Brain (organoid and tissue), 16 donors: ENCODE measurements at places on chromosomes 1 and 21. TPM values are rescaled to one million over a fixed set of nuclear protein-coding genes. Genes with fewer than 3 reads are reported as not detected.

GRCh38 chr1:60402216-60402615, 328.6 kb upstream of the C1orf87 start:
- DNase-seq, result peak; percentile 30

GRCh38 chr1:185267301-185267700, 49.7 kb downstream of the IVNS1ABP start:
- DNase-seq, result no peak

- DNase-seq, result peak; percentile 53
Observed at GRCh38 chr1:40799351-40799867, 15.8 kb downstream of the KCNQ4 start.

GRCh38 chr1:225778337-225778669, 677 bp downstream of the SRP9 start:
- DNase-seq, result no peak

DNA sequence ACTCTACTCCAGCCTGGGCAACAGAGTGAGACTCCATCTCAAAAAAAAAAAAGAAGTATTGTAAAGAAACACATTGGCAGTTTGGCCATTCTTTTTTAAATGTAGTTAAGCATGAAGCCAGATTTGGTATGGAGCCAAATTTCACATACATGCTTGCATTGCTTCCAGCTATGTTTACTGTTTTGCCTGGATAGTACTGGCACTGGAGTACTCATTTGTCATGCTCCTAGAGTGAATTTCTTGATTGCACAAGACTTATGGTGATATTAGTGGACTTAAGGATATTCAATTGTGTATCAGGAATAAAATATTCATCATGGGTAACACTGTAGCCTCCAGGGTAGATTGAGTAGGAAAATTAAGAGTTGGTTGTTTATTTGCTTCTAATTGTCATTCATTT, 24.5 kb upstream of the SLC9A1 start:
- DNase-seq, result no peak

GRCh38 chr1:206082831-206083695, 30.1 kb downstream of the RHEX start:
- no peak for DNase-seq

GRCh38 chr1:206059355-206059915, 6.5 kb downstream of the RHEX start:
- DNase-seq, result no peak

- no peak for DNase-seq
Observed at GRCh38 chr1:97297611-97298010, 576.0 kb downstream of the PTBP2 start.

DNA sequence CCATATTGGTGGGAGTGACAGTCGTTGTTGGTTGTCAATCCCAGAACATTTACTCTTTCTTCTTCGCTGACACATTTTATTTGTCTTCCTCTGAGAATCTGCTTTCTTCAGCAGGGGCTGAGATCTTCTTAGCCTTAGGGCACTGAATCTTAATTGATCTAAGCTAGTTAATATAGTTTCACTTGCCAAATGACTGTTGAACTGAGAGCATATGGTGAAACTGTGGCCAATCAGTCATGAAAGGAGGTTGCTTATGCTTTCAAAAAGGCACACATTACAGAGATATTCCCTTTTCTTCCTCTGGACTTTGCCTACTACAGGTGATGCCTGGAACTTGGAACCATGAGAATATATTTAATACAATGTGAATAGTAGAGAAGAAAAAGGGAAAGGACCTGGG, 60.0 kb upstream of the KIAA0040 start:
- peak; percentile 28 for DNase-seq

- DNase-seq, result no peak
Observed at GRCh38 chr1:105872817-105873216, 1183.7 kb upstream of the PRMT6 start.

- DNase-seq, result peak; percentile 81
Observed at GRCh38 chr1:26469558-26469957, 2.7 kb upstream of the HMGN2 start.

DNA sequence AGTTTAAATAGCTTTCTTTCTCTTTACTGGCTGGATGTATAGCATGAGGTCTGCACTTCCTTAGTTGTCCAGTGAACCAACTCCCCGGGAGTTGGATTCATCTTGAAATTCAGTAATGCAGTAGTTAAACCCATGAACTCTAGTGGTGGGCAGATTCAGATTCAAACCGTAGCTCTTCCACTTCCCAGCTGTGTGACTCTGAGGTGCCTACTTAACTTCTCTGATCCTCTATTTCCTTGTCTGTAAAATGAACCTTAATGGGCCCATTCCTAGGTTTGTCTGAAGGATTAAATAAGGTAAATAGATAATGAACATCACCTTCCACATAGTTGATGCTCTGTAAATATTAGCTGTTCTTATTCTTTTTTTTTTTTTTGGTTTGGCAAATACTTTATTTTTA, 16.5 kb downstream of the PIK3CD start:
- DNase-seq, result no peak

DNA sequence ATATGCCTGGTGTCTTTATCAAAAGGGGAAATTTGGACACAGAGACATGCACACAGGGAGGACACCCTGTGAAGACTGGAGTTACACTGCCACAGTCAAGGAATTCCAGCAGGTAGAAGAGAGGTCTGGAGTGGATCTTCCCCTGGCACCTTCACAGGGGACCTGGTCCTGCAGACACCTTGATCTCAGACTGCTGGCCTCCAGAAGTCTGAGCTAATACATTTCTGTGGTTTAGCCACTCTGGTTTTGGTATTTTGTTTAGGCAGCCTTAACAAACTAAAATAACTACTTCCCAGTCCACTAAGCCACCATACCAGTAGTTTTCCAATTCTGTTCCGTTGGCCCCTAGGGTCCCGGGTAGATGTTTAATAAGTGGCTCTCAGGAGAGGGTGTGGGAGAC, 164.7 kb downstream of the SETD4 start:
- no peak for DNase-seq

- peak; percentile 2 for DNase-seq
Observed at GRCh38 chr1:143497374-143497747, 474.4 kb downstream of the FAM72C start.

DNA sequence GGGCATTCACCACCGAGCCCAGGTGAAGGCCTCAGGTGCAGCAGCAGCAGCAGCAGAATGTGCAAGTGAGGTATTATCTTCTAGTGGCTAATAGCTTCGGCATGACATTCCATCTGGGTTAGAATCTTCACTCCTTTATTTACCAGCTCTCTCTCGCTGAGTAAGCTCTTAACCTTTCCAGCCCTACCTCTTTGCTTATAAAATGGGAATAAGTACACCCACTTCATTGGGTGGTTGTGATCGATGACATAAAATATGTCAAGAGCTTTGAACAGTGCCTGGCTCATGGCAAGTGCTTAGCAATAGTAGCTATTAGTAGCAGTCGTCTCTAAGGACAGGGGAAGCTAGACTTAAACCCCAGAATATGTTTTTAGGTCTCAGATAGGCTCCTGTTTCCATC, 149.5 kb downstream of the NOS1AP start:
- DNase-seq, result no peak

- no peak for DNase-seq
Observed at GRCh38 chr1:211842518-211842917, 12.0 kb upstream of the LPGAT1 start.

DNA sequence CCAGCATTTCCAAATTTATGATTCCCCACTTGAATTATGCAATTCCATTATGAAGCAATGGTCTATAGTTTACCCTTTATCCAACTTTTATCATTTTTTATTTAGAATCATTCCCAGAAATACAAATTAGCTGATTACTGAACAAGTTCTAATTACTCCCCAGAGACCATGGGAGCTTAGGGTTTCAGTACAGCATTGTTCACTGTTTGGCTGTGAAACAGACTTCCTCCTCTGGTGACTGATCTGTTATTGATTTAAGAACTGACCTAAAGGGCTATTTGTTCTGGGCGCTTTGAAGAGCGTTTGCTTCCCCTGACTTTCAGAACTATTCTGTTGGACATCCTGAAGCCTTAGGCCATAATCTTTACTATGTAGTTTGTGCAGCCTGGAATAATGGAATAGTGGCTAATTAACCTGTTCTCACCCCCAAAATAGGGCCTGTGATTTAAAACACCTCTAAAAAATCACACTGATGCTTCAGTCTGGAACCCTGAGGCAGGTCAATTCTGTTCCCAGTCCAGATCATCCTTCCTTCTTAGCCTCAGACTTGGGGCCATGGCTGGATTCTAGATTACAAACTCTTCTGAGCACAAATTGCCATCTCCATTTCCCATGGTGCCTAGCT, 58.7 kb downstream of the ALG14 start:
- no peak for DNase-seq

- no peak for DNase-seq
Observed at GRCh38 chr1:211532088-211532444, 40.1 kb upstream of the RD3 start.

Gene CYP4A22
- not detected for polyA plus RNA-seq

Gene SPRR2B
- polyA plus RNA-seq, result not detected

Gene ASCL5
- polyA plus RNA-seq, result not detected

Gene CFHR4
- not detected for polyA plus RNA-seq

Gene CCDC24
- polyA plus RNA-seq, result 18.4 TPM

Gene LAD1
- polyA plus RNA-seq, result 5.7 TPM

Gene LCE1D
- not detected for polyA plus RNA-seq

Gene SORT1
- polyA plus RNA-seq, result 107 TPM

Gene CLCA4
- 0.54 TPM for polyA plus RNA-seq

Gene SH2D2A
- 0.36 TPM for polyA plus RNA-seq

Gene WNT4
- 5.0 TPM for polyA plus RNA-seq

Gene MRPS15
- polyA plus RNA-seq, result 104 TPM

Gene RGS13
- not detected for polyA plus RNA-seq

Gene PRDM16
- 2.4 TPM for polyA plus RNA-seq

Gene DCLRE1B
- 8.8 TPM for polyA plus RNA-seq

Gene COL16A1
- polyA plus RNA-seq, result 4.9 TPM

Gene GUCA2B
- not detected for polyA plus RNA-seq

Gene MNDA
- polyA plus RNA-seq, result 0.49 TPM
